ENCODE measurements at places on chromosomes 13 and 19.

DNA sequence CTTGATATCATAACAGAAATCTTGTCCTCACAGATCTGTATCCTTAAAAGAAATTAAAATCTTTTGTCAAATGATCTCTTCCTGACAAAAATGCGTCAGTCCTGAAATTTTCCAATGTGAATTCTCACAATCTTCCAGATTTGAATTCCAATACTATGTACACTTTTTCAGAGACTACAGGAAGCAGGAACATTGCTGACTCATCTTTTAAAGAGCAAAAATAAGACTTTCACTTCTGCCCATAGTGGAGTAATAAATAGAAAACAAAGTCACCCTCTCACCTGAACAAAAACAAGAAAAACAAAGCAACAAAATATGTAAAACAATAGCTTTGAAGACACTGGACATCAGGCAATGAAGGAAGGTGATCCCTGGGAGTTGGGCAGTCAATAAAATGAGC is 167.0 kb upstream of the IPO5 start:
- no peak for DNase-seq

- DNase-seq = no peak
Measured at GRCh38 chr13:24148414-24149235, 11.9 kb upstream of the SPATA13 start.

GRCh38 chr13:60574735-60575134 is 177.7 kb downstream of the TDRD3 start:
- no peak for DNase-seq

- peak; percentile 96 for DNase-seq
Measured at GRCh38 chr13:41310963-41311405, at the start of gene NAA16. NAA16 (plus strand) TSS chr13:41311267; CDS start chr13:41311529, 262 bp downstream.

GRCh38 chr19:10007371-10008183 is 2.7 kb downstream of the COL5A3 start:
- DNase-seq = peak; percentile 92

DNA sequence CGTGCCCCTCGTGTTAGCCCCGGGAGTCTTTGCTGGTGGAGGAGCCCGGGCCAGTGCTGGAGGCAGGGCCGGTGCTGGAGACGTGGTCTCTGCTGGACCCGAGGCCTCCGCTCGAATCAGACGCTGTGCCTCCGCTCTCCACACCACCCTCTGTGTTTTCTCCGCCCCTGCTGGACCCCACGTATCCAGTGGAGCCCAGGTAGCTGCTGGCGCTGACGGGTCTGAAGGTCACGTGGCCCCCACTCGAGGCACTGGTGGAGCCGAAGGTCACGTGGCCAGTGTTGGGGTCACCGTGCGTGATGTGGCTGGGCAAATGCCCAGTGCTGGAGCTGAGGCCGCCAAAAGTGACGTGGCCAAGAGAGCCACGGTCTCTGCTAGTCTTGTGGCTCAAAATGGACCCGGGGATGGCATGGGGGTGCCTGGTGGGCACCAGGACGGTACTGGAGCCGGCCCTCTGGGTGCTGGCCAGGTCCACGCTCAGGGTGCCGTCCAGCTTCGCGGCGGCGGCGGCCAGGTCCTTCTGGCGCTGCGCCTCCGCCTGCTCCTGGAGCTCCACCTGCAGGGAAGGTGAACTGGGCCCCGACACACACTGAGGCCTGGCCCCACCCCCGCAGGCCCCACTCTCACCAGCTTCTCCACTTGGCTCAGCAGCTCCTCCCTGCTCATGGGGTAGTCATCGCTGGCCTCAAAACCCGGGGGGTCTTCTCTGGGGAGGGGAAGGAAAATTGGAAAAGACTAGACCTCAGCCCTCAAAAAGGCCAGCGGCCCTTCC is 27.3 kb downstream of the ZNF114 start:
- DNase-seq = no peak

DNA sequence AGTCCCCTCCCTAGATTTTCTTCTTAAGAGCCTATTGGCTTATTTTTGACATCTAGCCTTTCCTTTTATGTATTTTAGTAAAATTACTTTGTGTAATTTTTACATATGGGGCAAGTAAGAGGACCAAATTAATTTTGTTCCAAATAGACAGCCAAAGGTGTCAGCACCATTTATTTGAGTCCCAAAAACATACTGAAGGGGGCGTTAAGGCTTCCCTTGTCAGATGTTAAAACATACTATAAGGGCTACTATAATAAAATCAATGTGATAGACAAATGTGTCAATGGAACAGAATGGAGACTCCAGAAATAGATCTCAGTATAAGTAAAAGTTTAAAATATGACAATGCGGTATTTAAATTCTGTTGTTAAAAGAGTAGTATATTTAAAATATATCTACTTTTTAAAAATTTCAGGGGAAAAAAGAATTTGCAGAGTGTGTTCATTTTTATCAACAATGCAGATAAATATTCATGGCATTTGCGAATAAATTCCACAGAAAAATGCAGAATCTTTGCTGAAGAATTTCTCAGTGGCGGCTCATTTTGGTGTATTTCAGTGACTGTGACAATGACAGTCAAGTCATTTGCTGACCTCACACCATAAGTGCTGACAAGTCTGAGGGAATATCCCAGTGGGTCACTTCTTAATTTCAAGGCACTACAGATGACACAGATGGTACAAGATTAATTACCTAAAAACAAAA is 133.7 kb downstream of the MTUS2 start:
- no peak for DNase-seq

- DNase-seq = no peak
Measured at GRCh38 chr19:39145180-39145953, 19.8 kb downstream of the PAK4 start.

GRCh38 chr19:46845959-46846459 is 4.6 kb downstream of the AP2S1 start:
- DNase-seq = no peak

GRCh38 chr13:92265408-92265807 is 867.0 kb downstream of the GPC5 start:
- DNase-seq = no peak

DNA sequence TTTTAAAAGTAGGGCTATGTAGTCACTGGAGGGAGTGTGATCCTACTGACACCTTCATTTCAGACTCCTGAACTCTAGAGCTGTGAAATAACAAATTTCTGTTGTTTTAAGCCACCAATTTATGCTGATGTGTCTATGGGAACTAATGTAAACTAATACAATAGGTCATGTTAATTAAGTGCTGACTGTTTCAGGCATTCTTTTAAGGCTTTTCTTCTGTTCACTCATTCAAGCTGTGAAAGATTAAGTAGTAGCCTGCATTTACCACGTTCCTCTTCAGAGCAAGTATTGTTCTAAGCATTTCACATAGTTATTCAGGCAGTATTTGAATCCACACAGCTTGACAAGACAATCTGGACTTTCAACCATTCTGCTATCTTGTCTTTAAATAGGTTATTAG is 1135.0 kb downstream of the SLITRK1 start:
- DNase-seq = no peak

- DNase-seq = no peak
Measured at GRCh38 chr13:75071395-75071794, 410.6 kb downstream of the TBC1D4 start.

DNA sequence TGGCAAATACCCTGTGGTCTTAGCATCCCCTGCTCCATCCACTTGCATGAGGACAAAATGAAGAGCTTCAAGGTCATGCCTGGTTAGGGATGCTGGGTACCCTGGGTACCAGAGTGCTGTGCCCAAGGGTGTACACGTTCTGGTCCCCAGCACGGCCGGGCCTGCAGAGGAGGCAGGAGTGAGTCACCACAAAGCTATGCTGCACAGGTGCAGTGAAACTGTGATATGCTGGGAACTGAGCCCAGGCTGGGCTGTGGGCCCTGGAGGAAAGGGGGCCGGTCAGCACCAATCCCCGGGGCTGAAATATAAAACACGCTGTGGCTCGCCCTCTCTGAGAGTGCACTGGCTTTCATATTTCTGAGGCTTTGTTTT is 95.1 kb downstream of the TSHZ3 start:
- no peak for DNase-seq

GRCh38 chr19:42193706-42194105 is 23.8 kb downstream of the DEDD2 start:
- no peak for DNase-seq

DNA sequence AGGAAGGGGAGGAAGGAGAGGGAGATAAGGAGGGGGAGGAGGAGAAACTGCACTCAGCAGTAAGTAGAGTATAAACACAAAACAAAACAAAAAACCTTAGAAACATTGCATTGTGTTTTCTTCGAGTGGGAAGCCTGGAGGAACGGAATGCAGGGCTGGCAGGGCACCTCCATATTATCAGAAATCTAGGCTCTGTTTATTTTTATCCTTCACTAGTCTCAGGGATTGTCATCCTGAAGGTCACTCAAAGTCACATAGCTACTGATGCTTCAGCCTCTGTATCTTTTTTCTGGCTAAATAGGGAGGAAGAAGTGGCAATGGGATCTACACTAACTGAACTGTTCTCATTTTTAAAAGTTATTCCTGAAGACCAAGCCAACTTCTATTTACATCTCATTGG is 467.8 kb downstream of the KCTD12 start:
- DNase-seq = no peak

DNA sequence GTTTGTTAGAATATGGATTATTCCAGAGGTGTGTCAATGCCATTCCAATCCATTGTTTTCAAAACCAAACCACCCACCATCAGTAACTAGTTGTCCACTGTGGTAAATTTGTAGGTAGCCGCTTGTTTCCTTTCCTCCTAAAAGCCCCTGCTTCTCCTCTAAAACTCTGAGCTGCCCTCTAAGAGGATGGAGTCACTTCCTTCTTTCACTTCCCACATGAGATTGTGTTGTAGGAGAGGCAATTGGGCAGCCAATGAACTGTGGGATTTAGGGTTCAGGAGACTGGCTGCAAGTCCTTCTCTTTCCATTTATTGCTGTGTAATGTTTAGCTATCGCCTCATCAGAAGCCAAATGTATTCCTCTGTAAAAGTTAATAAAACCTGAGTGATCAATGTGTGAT is 49.9 kb upstream of the RFXAP start:
- no peak for DNase-seq

GRCh38 chr13:73040968-73041596 is 17.7 kb upstream of the KLF5 start:
- DNase-seq = no peak

GRCh38 chr13:28819046-28819730 is 951 bp upstream of the MTUS2 start:
- peak; percentile 75 for DNase-seq
